Hematopoietic multipotent progenitor cell treated with erythropoietin and hydrocortisone succinate and interleukin-3 and kit ligand, for 17 days (in vitro differentiated cells): ENCODE measurements at places on chromosomes 12 and 14.

DNA sequence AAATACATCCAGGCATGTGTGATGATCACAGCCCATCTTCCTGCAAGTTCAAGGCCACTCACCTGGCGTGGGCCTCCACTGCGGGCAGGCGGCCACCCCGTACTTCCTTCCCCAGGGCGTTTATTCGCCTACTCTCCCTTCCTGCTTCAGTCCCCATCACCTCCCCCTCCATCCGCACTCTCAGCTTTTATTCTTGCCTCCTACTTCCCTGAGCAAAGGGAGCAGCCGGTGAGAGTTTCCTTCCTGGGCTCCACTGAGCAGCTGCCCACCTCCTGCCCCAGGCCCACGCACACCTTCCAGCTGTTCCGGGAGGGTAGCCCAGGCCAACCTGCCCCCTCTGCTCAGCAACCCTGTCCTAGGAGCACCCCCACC lies 4.1 kb downstream of the CYP46A1 start:
- no peak for DNase-seq

DNA sequence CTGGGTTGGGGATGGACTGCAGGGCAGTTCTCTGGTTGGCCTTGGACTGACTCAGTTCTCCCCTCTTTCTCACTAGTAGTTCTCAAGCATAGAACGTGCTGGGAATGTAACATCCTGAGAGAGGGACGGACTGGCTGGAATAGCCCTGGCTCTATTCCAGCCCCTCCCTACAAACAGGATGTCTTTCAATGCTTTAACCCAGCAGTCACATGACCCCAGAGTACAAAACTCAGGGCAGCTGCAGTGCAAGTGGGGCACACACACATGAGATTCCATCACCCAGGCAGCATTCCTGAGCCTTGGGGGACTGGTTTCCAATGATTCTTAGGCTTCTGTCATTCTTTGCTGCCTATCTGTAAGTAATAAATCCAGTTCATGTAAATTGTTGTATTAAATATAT lies 1.6 kb upstream of the ACOT6 start:
- no peak for DNase-seq

GRCh38 chr14:88166616-88167015 lies 156.5 kb downstream of the KCNK10 start:
- no peak for DNase-seq

- no peak for DNase-seq
These were observed 61.2 kb upstream of the FAM222A start for GRCh38 chr12:109652233-109652976.

GRCh38 chr14:89858089-89858488 lies 96.4 kb downstream of the EFCAB11 start:
- no peak for DNase-seq

- DNase-seq, result no peak
These were observed 4.9 kb downstream of the OTX2 start for GRCh38 chr14:56805201-56805991.

DNA sequence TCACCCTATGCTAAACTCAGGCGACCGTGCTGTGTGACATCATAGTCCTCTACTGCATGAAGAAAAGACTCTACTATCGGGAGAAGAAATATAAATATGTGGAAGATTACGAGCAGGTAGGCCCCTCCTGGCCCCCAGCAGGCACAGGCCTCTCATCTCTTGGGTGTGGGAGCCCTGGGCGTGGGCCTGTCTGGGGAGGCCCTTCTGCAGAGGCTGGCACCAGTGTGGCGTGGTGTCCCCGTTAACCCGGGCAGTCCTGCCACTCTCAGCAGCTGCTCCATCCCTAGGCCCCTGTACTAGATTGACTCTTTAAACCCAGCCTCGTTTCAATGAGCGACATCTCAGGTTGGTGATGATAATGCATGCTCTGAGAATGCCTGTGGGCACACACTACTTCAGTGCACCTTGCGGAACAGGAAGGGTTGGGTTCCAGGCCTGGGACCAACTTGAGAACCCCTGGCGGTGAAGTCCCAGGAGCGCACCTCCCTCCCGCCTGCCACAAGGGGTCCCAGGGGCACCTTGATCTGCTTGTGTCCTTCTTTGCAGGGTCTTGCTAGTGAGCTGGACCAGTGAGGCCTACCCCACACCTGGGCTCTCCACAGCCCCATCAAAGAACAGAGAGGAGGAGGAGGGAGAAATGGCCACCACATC lies 23.2 kb downstream of the P2RX4 start:
- no peak for DNase-seq

DNA sequence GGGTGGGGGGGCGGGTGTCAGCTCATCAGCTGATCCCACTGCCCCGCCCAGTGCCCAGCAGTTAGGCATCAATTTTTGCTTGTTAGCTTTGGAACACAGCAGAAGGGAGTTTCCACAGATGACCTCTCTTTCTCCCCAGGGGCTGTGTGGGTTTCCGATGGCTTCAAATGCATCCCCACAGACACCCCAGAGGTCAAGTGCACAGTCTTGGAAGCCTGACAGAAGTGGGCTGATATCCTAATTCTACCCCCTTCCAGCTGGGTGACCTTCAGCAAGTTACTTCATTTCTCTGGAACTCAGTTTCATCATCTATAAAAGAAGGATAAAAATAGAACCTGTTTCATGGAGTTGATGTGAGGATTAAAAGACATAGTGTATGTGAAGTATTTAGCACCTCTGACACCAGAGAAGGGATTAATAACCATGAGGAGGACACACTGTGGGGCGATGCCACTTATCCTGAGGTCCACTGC lies 22.0 kb downstream of the TTC9 start:
- DNase-seq, result no peak

GRCh38 chr14:85214471-85214870 lies 315.5 kb upstream of the FLRT2 start:
- no peak for DNase-seq

GRCh38 chr12:104673696-104674482 lies 217.1 kb downstream of the CHST11 start:
- DNase-seq, result no peak
